ENCODE measurements at places on chromosomes 5 and 9. TPM values are rescaled to one million over a fixed set of nuclear protein-coding genes. Genes with fewer than 3 reads are reported as not detected.

SLC45A2 gene
- not detected for total RNA-seq

DNA sequence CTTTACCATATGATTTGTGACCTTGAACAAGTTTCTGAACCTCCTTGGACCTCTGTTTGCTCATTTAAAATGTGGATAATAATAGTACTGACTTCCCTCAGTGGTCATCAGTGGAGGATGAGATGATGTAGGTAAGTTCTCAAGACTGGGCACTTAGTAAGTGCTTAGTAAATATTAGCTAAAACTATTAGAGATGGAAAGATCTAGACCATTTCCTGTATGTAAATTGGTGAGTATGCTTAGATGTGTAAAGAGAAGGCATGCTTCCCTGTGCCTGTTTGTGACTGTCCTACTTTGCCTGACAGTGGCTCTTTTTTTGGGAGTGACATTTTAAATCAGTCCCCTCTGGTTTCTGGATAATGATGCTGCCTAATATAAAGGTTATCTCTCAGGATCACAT lies 288.1 kb downstream of the GABRB2 start:
- H3K4me1 ChIP-seq: no peaks in the 10 kb centered on the region
- DNase-seq: no peak
- H3K36me3 ChIP-seq: no peaks in the 10 kb centered on the region
- no peaks in the 10 kb centered on the region for H3K27me3 ChIP-seq
- H3K4me3 ChIP-seq: no peak overlapping the region

OR1J2 gene
- not detected for total RNA-seq

DOCK2 gene
- total RNA-seq: 0.58 TPM

CAMK2A gene
- 0.15 TPM for total RNA-seq

PRR16 gene
- 2.4 TPM for total RNA-seq

DNA sequence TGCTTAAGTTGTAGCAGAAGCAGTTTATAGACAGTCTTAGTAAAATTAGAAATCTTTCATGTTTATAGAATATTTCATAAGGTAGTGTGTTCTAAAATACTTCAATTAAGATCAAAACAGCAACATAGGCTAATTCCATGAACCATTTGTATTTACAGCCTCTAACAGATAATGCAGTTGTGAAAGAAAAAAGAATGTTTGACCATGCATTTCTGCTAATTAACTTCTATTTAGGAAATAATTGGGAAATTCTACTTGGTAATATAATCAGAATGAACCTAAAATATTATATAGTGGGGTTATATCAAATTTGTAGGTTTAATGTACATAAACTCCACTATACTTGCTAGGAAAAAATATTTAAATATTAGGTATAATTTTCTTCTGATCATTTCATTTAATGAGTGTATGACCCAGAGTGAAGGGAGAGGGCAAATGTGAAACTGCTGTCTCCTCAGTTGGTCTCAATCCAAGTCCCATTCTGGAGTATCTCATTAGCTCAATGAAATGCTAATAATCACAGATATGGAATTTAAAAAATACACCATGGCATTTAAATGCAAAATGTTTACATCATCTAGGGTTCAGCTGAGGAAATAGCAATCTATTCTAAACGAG lies 34.9 kb downstream of the ALDH1A1 start:
- no peak for DNase-seq
- H3K27ac ChIP-seq: no peak overlapping the region
- peaks cover 45% of the 10 kb centered on the region for H3K27me3 ChIP-seq
- no peak overlapping the region for H3K4me3 ChIP-seq
- no peaks in the 10 kb centered on the region for H3K36me3 ChIP-seq

- DNase-seq: no peak
- no peaks in the 10 kb centered on the region for H3K27me3 ChIP-seq
- no peaks in the 10 kb centered on the region for H3K36me3 ChIP-seq
- peaks cover 16% of the 10 kb centered on the region for H3K4me1 ChIP-seq
- H3K27ac ChIP-seq: peak overlapping the region; percentile 55
- no peak overlapping the region for H3K4me3 ChIP-seq
Measured at GRCh38 chr5:40436535-40437237, 243.0 kb upstream of the PTGER4 start.

- H3K36me3 ChIP-seq: no peaks in the 10 kb centered on the region
- no peak overlapping the region for H3K4me3 ChIP-seq
- H3K27me3 ChIP-seq: no peaks in the 10 kb centered on the region
- H3K4me1 ChIP-seq: 0 out of 2 replicates have a peak, but pooled peaks cover 3% of the 10 kb centered on the region
- H3K27ac ChIP-seq: no peak overlapping the region
Measured at GRCh38 chr5:28896949-28897348, 1858.6 kb upstream of the CDH9 start.

DNA sequence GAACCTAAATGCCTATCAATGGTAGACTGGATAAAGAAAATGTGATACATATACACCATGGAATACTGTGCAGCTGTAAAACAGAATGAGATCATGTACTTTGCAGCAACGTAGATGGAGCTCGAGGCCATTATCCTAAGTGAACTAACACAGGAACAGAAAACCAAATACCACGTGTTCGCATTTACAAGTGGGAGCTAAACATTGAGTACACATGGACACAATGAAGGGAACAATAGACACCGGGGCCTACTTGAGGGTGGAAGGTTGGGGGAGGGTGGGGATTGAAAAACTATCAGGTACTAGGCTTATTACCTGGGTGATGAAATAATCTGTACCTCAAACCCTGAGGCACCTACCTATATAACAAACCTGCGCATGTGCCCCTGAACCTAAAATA lies 22.4 kb upstream of the DEPDC1B start:
- no peaks in the 10 kb centered on the region for H3K36me3 ChIP-seq
- H3K4me1 ChIP-seq: no peaks in the 10 kb centered on the region
- H3K27me3 ChIP-seq: no peaks in the 10 kb centered on the region
- H3K27ac ChIP-seq: no peak overlapping the region
- H3K4me3 ChIP-seq: no peak overlapping the region

Data from PC-3 (cell line).